ENCODE measurements at places on chromosomes 16 and 17.

DNA sequence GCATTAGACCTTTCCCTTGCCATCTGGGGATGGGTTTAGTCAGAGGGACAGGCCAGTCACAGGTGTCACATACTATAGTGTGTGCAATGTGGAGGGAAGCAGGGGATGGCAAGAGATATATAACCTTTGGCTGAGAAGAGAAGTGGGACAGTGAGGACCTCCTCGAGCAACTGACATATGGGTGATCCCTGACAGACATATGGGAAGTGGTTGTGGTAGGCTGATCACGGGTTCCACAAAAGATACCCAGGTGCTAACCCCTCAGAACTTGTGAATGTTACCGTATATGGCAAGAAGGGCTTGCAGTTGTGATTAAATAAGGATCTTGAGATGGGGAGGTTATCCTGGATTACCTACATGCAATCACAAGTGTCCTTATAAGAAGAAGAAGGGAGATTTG is 188.1 kb upstream of the MPHOSPH6 start:
- DNase-seq: no peak

DNA sequence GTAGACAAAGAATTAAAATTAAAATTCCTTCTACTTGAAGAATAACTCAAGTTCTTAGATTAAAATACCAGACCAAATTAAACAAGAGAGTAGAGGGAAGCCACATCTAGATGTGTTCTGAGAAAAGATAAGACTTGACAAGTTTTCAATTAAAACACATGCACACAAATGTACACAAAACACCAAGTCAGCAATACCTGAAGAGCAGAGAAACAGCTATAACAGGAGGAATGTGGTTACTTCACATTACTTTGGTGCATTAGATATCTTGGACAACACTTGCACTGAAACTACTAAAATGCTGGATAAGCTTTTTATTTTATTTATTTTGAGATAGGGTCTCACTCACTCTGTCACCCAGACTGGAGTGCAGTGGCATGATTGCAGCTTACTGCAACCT is 113.9 kb downstream of the MAP2K4 start:
- DNase-seq: no peak

- no peak for DNase-seq
These were observed 122.0 kb downstream of the USP22 start for GRCh38 chr17:20920815-20921199.

DNA sequence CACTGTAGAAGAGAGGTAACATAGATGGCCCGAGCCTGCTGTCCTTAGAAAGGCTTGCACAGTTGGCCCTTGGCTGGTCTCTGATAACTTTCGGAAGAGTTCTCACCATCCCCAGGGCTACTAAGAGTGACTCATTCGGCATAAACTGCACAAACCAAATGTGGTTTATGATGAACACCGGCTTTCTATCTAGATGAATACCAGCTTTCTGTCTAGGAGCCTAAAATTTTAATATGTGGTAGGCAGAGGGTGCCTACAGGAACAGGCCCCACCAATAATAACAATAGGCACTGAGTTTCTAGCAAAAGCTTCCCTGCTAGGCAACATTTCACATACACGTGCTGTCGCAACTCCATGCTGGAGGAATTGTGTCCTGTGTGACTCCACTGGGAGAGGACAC is 15.4 kb downstream of the CNOT1 start:
- DNase-seq: no peak

- no peak for DNase-seq
These were observed 17.1 kb upstream of the VWA3A start for GRCh38 chr16:22075043-22075757.

GRCh38 chr17:82006468-82007227 is 16.0 kb downstream of the CENPX start:
- DNase-seq: no peak

GRCh38 chr17:61352408-61352770 is 47.3 kb upstream of the TBX2 start:
- no peak for DNase-seq

- no peak for DNase-seq
These were observed 10.0 kb downstream of the NUBP1 start for GRCh38 chr16:10753670-10754069.

GRCh38 chr16:27486344-27486743 is 63.4 kb downstream of the GTF3C1 start:
- no peak for DNase-seq

DNA sequence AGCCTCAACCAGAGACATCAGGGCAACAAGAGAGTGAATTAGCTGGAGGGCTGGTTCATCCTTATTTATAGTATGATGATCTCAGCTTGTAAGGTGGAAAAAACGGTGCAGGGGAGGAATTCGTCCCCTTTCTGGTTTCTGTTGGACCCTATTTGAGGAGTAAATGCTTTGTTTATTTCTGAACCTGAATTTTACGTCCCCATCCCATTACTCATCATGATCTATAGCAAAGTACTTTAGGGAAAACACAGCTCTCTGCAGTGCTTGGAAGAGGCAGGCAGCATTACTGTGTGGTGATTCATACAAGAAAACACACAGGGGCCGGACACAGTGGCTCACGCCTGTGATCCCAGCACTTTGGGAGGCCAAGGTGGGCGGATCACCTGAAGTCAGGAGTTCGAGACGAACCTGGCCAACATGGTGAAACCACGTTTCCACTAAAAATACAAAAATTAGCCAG is 8.0 kb upstream of the VAT1L start:
- no peak for DNase-seq

- DNase-seq: no peak
These were observed 41.8 kb upstream of the CDH8 start for GRCh38 chr16:62077998-62078397.

GRCh38 chr17:557371-557770 is 157.3 kb downstream of the VPS53 start:
- no peak for DNase-seq

DNA sequence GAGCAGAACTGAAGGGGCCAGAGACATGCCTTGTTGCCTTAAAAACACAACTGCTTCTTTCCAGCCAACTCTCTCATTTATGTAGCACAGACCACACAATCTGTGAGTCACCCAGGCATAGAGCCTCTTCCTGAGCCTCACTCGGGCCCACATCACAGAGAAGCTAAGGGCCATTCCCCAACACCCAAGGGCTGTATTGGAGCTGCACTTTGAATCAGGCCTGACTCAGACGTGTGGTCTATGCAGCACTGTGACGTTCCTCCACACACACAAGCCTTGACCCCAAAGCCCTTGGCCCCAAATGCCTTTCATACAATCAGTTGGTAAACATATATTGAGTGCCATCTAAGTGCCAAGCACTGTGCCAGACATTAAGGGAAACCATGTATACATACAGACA is 308.9 kb upstream of the DYNLRB2 start:
- no peak for DNase-seq

DNA sequence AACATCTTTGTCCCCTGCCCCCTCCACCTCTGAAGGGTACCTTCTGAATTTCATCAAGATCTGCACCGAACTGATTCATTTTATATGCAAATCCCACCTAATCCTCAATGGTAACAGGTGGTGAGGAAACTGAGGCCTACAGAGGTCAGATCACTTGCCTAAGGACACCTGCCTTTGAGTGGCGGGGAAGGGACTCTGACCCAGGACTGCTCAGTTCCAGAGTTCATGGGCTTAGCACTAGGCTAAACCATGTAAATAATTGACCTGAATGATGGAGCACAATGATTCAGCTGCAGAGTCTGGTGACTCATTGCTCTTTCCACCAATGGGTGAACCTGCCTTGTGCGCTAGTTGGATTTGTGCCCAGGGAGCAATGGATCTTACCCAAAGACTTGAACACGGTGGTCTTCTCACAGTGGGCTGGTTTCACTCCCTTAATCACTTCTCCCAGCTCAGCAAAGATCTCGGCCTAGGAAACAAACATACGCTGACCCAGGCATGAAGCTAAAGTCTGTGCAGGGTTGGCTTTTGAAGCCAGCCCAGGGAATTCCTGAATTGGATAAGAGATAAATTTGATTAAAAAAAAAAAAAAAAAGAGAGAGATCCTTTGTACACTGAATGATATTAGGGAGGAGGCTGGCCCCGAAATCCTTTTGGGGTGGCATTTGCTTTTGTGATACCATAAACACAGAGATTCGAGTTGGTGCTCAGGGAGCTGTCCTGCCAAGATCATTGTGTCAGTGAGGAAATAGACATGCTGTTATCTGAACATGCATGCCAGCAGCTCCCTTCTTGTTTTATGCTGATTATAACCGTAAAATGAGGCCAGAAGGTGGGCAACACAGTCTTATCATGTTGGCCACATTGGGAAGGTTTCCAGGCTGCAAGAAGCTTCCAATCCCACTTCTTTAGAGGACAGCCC is 17.0 kb downstream of the CRYM start:
- DNase-seq: no peak

- DNase-seq: no peak
These were observed 13.1 kb downstream of the MAP2K6 start for GRCh38 chr17:69427486-69428197.

DNA sequence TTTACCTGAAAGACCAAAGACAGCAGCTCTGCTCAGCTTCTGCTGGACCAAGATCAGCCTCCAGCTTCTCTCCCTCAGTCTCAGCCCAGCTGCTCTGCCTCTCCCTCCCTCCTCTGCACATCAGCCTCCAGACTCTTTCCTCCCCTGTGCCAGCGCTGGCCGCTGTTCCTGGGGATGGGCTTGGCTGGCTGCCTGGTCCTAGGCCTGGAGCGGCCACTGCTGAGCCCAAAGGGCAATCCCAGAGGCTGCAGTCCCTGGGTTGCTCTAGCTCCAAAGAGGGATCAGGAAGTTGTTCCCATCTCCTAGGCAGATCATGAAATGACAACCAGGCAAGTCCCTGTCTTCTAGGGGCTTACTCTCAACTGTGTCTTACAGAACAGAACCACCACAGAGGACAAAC is 31.3 kb downstream of the DCUN1D3 start:
- DNase-seq: no peak

DNA sequence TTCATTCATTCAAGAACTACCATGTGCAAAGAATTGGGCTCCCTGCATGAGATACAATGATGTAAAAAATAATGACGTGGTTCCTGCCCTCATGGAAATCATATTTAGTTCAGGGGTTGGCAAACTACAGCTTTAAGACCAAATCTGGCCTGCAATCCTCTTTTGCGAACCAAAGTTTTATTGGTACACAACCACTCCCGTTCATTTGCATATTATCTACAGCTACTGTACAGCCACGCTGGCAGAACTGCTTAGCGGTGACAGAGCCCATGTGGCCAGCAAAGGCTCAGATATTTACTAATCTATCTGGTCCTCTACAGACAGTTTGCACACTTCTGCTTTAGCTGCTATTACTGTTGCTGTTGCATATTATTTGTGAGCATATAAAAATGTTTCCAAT is 167.7 kb downstream of the XYLT1 start:
- no peak for DNase-seq

GRCh38 chr17:69608808-69609472 is 194.4 kb downstream of the MAP2K6 start:
- no peak for DNase-seq

DNA sequence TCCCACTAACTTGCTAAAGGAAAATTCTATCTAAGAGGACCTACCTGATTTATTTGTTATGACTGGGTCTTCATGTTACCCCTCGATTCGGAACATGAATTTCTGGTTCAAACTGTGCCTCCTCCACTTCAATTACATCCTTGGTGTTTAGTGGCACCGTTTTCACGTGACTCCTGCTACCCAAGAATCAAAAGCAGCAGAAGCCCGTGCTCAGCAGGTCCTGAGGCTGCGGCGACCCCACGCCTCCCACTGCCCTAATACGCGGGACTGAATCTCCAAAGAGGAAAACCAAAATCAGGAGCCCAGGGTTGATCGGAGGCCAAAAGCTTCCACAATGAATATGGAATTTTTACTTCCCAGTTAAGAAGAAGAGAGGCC is 94.0 kb upstream of the METRNL start:
- no peak for DNase-seq

- no peak for DNase-seq
These were observed 48.4 kb upstream of the SKAP1 start for GRCh38 chr17:48478224-48479013.

- DNase-seq: no peak
These were observed 10.0 kb downstream of the CYBC1 start for GRCh38 chr17:82440469-82440981.

- DNase-seq: no peak
These were observed 1.0 kb upstream of the ANKRD40CL start for GRCh38 chr17:50768346-50768761.

DNA sequence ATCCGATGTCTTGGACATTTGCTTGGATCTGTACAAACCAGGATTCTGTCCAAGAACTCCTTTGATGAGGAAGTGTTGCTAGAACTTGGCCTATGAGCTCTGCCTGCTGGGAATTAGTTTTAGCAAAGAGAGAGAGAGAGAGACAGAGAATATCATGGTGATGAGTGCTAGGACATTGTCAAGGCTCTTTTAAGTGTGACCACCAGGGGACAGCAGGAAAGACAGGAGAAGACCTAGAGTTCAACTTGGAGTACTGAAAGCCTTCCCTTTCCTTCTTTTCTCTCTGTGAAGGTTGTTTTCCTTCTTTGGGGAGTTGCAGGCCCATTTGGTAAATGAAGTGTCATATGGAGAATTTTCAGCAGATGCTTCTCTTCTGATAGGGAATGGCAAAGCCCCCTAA is 389.2 kb upstream of the HSBP1 start:
- DNase-seq: no peak

Data from activated CD8-positive, alpha-beta memory T cell treated with anti-CD3 and anti-CD28 coated beads, Interleukin-2, amount 50 U/mL, for 4 hours (primary cell).